ENCODE measurements at places on chromosomes 5 and 9. TPM values are rescaled to one million over a fixed set of nuclear protein-coding genes. Genes with fewer than 3 reads are reported as not detected.

PCDHA13 gene
- not detected for total RNA-seq

UBE2QL1 gene
- not detected for total RNA-seq

TAF1L gene
- total RNA-seq: not detected

SAXO1 gene
- not detected for total RNA-seq

GRCh38 chr9:121943463-121943862 is 149.6 kb downstream of the TTLL11 start:
- H3K36me3 ChIP-seq: no peaks in the 10 kb centered on the region
- H3K27ac ChIP-seq: no peak overlapping the region

- peaks cover 33% of the 10 kb centered on the region for H3K27me3 ChIP-seq
- H3K4me3 ChIP-seq: no peak overlapping the region
- no peak for DNase-seq
- H3K4me1 ChIP-seq: no peaks in the 10 kb centered on the region
- no peaks in the 10 kb centered on the region for H3K36me3 ChIP-seq
- no peak overlapping the region for H3K27ac ChIP-seq
Measured at GRCh38 chr9:86508208-86508903, 154.1 kb upstream of the TUT7 start.

GRCh38 chr5:1767524-1768282 is 31.9 kb downstream of the MRPL36 start:
- peaks cover 7% of the 10 kb centered on the region for H3K27me3 ChIP-seq
- H3K4me3 ChIP-seq: no peak overlapping the region
- no peaks in the 10 kb centered on the region for H3K36me3 ChIP-seq
- H3K4me1 ChIP-seq: no peaks in the 10 kb centered on the region

DNA sequence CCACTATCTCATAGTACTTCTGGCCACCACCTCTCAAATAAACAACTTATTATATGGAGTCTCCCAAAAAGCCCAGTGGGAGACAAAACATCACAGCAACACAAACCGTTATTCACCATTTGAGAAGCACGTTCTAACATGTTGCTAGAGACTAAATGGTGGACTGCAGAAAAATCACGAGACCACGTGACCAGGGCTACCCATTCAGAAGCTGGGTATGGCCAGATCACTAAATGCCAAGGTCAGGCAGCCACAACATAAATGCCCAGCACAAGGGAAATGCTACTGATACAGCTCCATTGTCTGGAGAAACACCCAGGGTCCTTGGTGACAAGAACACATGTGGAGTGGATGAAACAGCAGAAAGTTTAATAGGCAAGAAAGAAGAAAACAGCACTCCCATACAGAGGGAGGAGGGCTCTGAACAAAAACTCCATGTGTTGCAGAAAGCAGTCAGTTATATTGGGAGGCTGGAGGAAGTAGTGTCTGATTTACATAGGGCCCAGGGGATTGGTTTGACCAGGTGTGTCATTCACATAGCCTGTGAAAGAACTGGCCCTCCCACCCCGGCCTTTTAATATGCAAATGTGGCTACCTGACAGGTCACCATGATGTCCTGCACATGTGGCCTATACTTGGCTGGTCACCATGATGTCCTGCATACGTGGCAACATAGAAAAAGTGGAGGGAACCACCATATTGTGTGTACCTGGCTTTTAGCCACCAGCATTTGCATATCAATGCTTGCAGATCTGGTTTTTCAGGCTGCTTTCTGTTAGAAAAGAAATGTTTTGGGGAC is 97.2 kb downstream of the TRIM36 start:
- no peak for DNase-seq
- H3K27me3 ChIP-seq: peaks cover 3% of the 10 kb centered on the region
- no peak overlapping the region for H3K27ac ChIP-seq
- H3K4me1 ChIP-seq: no peaks in the 10 kb centered on the region
- H3K36me3 ChIP-seq: no peaks in the 10 kb centered on the region
- H3K4me3 ChIP-seq: no peak overlapping the region

- no peak overlapping the region for H3K27ac ChIP-seq
- H3K4me3 ChIP-seq: no peak overlapping the region
- no peak for DNase-seq
- no peaks in the 10 kb centered on the region for H3K4me1 ChIP-seq
Measured at GRCh38 chr5:113056988-113057387, 80.4 kb downstream of the DCP2 start.

- peaks cover 24% of the 10 kb centered on the region for H3K4me1 ChIP-seq
- no peaks in the 10 kb centered on the region for H3K36me3 ChIP-seq
- H3K27ac ChIP-seq: peak overlapping the region; percentile 48
- no peaks in the 10 kb centered on the region for H3K27me3 ChIP-seq
- no peak overlapping the region for H3K4me3 ChIP-seq
Measured at GRCh38 chr5:157463621-157464518, 3.9 kb downstream of the NIPAL4 start.

GRCh38 chr9:113879318-113879717 is 3.2 kb downstream of the ZNF618 start:
- no peak for DNase-seq
- H3K27me3 ChIP-seq: no peaks in the 10 kb centered on the region
- no peak overlapping the region for H3K27ac ChIP-seq
- H3K4me1 ChIP-seq: peaks cover 12% of the 10 kb centered on the region
- no peaks in the 10 kb centered on the region for H3K36me3 ChIP-seq

- peaks cover 16% of the 10 kb centered on the region for H3K27me3 ChIP-seq
- H3K27ac ChIP-seq: no peak overlapping the region
- no peak overlapping the region for H3K4me3 ChIP-seq
- H3K4me1 ChIP-seq: no peaks in the 10 kb centered on the region
- no peaks in the 10 kb centered on the region for H3K36me3 ChIP-seq
Measured at GRCh38 chr5:146849694-146850303, 28.8 kb downstream of the PPP2R2B start.

DNA sequence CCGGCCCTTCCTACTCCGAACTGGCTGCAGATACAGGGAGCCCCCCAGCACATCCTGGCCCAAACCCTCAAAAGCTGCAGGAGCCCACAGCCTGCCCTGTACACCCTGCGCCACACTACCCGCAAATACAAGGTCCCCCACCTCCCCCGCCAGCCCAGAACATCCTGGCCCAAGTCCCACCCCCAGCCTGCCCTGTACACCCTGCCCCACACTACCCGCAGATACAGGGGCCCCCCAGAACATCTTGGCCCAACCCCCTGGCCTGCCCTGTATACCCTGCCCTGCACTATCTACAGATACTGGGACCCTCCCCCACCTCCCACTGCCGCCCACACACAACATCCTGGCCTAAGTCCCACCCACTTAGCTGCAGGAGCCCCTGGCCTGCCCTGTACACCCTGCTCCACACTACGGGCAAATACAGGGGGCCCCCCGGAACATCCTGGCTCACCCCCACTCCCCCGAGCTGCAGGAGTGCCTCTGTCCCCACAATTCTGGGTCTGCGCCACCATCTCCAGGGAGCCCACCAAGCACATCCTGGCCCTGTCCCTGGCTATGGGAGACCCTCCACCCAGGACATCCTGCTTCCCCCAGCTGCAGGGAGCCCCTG is 8.3 kb downstream of the LPCAT1 start:
- H3K4me1 ChIP-seq: peaks cover 16% of the 10 kb centered on the region
- no peak overlapping the region for H3K4me3 ChIP-seq
- no peak for DNase-seq
- peak overlapping the region; percentile 63 for H3K27ac ChIP-seq
- no peaks in the 10 kb centered on the region for H3K27me3 ChIP-seq

DNA sequence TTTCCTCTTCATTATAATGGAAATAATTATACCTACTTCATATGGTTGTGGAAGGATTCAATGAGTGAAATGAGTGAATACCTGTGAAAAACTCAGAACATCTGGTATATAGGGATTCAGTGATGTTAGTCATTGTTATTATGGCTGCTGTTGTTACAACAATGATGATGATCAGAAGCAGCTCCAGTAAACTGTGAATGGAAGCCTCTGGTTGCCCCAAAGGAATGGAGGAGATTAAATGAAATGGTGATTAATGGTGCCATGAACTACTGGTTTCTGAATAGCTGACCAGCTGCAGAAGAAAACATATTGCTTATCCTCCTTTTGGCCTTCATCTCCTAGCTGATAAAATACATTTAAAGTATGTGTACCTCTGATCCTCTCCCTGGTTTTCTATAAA is 372.0 kb downstream of the ARHGEF28 start:
- no peaks in the 10 kb centered on the region for H3K36me3 ChIP-seq
- no peak overlapping the region for H3K4me3 ChIP-seq

- no peak overlapping the region for H3K4me3 ChIP-seq
- no peaks in the 10 kb centered on the region for H3K4me1 ChIP-seq
- no peaks in the 10 kb centered on the region for H3K36me3 ChIP-seq
- H3K27ac ChIP-seq: no peak overlapping the region
- H3K27me3 ChIP-seq: no peaks in the 10 kb centered on the region
Measured at GRCh38 chr5:79876456-79876855, 114.6 kb downstream of the MTX3 start.

DNA sequence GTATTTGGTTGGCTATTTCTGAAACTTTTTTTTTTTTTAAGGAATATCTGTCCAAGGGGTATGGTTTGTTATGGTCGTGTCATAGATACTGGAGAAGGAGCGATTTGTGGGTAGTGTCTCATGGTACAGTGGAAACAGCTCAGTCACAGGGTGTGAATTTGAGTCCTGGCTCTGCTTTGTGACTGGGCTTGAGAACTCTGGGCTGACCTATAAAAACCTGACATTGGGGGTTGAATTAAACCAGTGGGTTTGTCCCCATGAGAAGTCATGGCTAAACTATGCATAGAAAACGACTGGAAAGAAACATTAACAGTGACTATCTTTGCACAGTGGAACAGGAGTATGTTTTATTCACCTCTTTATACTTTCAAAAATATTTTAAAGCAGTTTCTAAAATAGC is 54.7 kb downstream of the MACROH2A1 start:
- H3K27ac ChIP-seq: no peak overlapping the region
- no peak overlapping the region for H3K4me3 ChIP-seq
- peaks cover 62% of the 10 kb centered on the region for H3K36me3 ChIP-seq

- H3K4me3 ChIP-seq: no peak overlapping the region
- H3K4me1 ChIP-seq: 0 out of 2 replicates have a peak, but pooled peaks cover 8% of the 10 kb centered on the region
- peaks cover 18% of the 10 kb centered on the region for H3K27me3 ChIP-seq
- peak; percentile 8 for DNase-seq
- H3K27ac ChIP-seq: no peak overlapping the region
Measured at GRCh38 chr9:76687861-76688391, 76.3 kb upstream of the PCA3 start.

- no peak for DNase-seq
- no peak overlapping the region for H3K4me3 ChIP-seq
- no peaks in the 10 kb centered on the region for H3K36me3 ChIP-seq
- no peaks in the 10 kb centered on the region for H3K27me3 ChIP-seq
- H3K27ac ChIP-seq: no peak overlapping the region
Measured at GRCh38 chr5:180975338-180975737, 13.3 kb upstream of the BTNL3 start.

DNA sequence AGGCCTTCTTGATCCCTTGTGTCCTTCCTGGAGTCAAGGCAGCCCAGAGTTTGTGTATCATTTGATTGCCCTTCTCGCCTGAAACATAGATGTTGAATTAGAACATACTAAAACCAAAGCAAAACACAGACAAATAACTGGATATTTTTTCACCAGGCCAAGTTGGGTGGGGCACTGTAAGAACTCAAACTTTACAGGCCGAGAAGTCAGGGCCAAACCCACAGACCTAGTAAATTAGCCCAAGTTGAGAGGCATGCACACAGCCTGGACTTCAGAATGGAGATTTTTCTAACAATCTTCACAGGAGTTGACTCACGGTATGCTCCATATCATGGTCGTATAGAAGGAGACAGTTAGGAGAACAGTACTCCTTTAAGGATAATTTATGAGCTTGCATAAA is 121.7 kb downstream of the PIK3R1 start:
- H3K36me3 ChIP-seq: no peaks in the 10 kb centered on the region
- no peak for DNase-seq
- no peak overlapping the region for H3K4me3 ChIP-seq

GRCh38 chr5:30781643-30782042 is 411.8 kb upstream of the CDH6 start:
- DNase-seq: no peak
- no peaks in the 10 kb centered on the region for H3K36me3 ChIP-seq
- H3K4me3 ChIP-seq: no peak overlapping the region
- no peak overlapping the region for H3K27ac ChIP-seq

GRCh38 chr5:1083823-1084605 is 27.8 kb downstream of the SLC12A7 start:
- no peak for DNase-seq
- no peak overlapping the region for H3K27ac ChIP-seq
- H3K36me3 ChIP-seq: no peaks in the 10 kb centered on the region

DNA sequence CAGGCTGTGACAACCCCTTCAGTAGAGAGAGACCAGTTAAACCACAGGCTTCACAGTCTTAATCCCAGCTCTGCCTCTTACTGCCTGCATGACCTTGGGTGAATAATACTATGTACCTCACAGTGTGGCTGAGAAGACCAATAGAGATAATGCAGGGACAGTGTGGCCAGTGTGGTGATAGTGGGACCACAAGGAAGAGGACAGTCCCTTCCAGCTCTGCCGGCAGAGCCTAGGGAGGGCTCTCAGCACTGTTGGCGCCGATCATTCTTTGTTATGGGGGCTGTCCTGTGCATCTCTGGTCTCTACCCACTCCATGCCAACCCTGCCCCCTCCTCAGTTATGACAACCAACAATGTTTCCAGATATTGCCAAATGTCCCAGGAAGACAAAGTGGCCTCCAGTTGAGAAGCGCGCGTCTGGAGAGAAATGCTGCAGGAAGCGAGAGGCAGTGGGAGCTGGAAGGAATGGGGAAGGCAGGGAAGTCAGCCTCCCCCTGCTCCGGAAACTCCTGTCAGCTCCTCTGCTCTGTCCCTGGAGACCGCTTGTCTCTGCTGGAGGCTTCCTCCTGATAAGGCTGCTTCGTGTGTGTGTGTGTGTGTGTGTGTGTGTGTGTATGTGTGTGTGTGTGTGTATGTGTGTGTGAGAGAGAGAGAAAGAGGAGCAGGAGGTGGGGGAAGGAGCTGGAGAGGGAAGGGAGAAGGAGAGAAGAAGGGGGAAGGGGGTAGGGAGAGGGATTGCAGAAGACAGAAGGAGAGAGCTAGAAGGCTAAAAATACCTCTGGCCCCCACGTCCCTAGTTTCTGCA is 31.8 kb upstream of the FABP6 start:
- H3K27ac ChIP-seq: no peak overlapping the region
- DNase-seq: no peak
- no peaks in the 10 kb centered on the region for H3K27me3 ChIP-seq
- no peaks in the 10 kb centered on the region for H3K36me3 ChIP-seq

DNA sequence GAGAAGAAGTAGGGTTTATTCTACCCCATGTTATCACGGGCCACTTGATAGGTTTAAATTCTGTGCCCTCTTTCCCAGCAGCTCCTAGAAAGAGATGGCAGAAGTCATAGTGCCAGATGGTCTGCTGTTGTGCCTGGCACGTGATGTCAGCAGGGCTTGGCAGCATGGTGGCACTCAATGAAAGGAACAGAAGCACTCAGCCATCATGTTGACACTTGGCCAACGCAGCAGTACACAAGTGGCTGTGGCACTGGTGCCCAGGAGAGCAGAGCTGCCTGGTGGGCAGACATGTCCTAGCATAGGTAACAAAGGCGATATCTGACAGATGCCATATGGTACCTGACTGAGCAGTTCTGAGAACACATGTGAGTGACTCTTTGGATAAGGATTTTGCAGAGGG is 796.4 kb upstream of the ACO1 start:
- DNase-seq: no peak
- H3K4me1 ChIP-seq: peaks cover 12% of the 10 kb centered on the region
- no peaks in the 10 kb centered on the region for H3K36me3 ChIP-seq
- no peaks in the 10 kb centered on the region for H3K27me3 ChIP-seq
- no peak overlapping the region for H3K4me3 ChIP-seq

Measured in HCT116 (cell line).